ENCODE measurements at places on chromosomes 16 and 17.

- peak; percentile 39 for DNase-seq
Observed at GRCh38 chr17:14359163-14360020, 58.5 kb downstream of the HS3ST3B1 start.

GRCh38 chr17:80396157-80397033, 18.6 kb upstream of the ENDOV start:
- no peak for DNase-seq

DNA sequence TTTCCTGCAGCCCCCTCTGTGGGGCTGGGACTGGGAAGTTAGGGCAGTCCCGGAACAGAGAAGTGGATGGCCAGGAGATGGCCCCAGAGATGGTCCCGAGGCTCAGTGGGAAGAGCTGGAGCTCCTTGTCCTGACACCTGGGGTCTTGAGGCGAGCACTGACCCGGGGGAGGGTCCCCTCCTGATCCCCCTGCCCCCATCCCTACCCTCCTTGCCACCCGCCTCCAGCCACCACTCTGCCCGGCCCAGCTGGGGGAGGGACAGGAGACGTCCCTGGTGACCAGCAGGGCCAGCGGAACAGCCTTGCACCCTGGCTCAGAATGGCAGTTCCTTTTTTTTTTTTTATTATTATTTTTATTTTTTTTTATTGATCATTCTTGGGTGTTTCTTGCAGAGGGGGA, 13.9 kb upstream of the RNF213 start:
- DNase-seq, result no peak

DNA sequence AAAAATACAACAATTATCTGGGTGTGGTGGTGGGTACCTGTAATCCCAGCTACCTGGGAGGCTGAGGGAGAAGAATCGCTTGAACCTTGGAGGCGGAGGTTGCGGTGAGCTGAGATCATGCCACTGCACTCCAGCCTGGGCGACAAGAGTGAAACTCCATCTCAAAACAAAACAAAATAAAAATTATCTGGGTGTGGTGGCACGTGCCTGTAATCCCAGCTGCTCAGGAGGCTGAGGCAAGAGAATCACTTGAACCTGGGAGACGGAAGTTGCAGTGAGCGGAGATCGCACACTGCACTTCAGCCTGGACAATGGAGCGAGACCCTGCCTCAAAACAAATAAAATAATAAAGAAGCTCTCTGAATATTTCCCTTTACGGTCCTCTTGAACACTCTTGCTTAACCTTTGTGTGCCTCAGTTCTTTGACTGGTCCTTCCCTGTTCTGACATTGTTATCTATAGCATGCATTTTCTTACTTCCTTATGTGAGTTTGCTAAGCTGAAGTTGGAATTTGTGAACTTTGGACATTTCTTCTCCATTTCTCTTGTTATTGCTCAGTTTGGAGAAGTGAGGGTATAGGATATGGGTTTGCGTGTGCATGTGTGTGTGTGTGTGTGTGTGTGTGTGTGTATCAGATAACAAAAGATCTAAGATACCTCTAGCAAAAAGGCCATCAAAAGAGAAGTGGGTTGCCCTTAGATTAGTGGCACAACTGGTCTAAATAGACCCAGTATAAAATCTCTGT, 29.7 kb upstream of the WSB1 start:
- no peak for DNase-seq

- DNase-seq, result no peak
Observed at GRCh38 chr16:57801809-57802340, 416 bp downstream of the KIFC3 start.

GRCh38 chr17:7408252-7408727, 645 bp downstream of the NLGN2 start:
- DNase-seq, result peak; percentile 37

- DNase-seq, result no peak
Observed at GRCh38 chr16:11700264-11701029, 32.2 kb downstream of the SNN start.

- no peak for DNase-seq
Observed at GRCh38 chr16:5911241-5911640, 813.6 kb upstream of the EEF2KMT start.

DNA sequence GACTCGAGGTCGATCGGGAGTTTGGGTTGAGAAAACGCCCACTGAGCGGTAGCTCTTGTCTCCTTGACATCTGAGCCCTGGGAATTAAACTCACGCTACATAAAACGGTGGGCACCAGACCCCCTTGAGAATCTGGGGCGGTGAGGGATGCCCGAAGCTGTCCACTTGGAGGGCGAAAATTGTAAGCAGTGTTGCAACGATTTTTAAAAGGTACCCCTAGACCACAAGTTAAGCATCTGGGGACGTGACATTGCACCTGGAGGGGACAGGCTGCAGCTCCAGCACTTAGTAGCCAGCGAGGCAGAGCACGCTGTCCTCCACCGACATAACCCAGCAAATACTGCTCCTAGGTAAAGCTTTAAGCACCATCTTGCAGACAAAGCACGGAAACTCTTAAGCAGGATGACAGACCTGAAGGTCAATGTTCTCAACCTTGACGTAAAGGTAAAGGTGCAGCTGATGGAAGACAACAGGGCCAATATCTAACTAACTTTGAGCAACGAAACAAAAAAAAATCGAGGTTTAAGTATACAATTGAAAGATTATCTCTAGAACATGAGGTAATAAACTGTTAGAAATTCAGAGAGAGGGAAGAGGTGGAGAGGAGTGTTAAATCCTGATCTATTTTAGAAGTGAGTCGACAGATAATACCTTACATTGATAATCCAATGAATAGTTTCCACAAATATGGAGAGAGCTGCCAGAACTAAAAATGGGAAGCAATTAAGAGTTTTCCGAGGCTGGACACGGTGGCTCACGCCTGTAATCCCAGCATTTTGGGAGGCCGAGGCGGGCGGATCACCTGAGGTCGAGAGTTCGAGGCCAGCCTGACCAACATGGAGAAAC, 921 bp upstream of the CDR2 start:
- no peak for DNase-seq

DNA sequence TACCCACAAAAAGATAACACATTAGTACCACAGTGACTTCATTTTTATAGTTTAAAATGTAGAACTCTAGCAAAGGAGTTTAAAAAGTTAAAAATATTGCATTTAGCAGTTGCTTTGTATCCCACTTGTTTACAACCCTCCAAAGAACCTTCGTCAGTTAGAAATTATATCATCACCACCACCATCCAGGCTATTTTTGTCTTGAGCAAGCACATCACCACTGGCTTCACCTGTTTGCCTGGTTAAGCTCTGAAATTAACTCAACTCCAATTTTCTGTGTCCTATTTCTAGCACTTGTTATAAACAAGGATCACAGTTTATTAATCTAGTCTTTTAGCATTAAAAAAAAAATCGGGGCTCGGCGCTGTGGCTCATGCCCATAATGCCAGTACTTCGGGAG, 6.1 kb downstream of the GLYR1 start:
- DNase-seq, result no peak

- DNase-seq, result no peak
Observed at GRCh38 chr16:74186561-74186971, 110.0 kb upstream of the PSMD7 start.

- DNase-seq, result peak; percentile 14
Observed at GRCh38 chr16:10256784-10257641, 74.8 kb upstream of the GRIN2A start.

GRCh38 chr16:72427783-72428331, 255.9 kb upstream of the PMFBP1 start:
- DNase-seq, result no peak

GRCh38 chr16:87274794-87275193, 42.4 kb downstream of the C16orf95 start:
- DNase-seq, result no peak

GRCh38 chr16:56931892-56932720, at the start of gene HERPUD1:
HERPUD1 (plus strand) TSS chr16:56932142; CDS start chr16:56932245, 103 bp downstream.
- peak; percentile 99 for DNase-seq

DNA sequence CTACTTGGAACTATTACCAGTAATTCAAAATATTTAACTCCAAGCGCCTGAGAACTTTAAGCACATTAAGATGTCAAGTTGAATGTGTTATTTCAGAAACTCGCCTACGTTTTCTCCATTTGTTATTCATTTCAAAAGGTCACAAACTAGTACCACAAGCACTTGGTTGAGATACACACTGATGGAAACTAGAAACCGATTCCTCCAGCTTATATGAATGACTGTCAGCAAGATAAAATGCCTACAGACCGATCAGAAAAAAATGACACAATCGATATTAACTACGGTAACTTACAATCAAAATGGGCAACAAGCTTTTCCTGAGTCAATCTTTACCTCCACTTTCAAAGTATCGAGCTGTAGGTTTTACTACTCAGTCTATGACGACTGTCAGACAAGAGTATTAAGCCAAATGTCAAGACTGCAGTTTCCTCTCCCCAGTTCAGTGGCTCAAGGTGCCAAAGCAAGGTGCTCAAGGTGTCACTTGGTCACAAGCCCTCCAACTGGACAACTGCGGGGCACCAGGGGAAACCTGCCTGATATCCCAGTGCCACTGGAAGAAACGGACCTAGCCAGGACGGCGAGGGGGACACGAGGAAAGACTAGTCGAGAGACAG, 678 bp downstream of the SRP68 start:
- no peak for DNase-seq

GRCh38 chr17:5110816-5111215, 862 bp downstream of the ZNF232 start:
- no peak for DNase-seq

DNA sequence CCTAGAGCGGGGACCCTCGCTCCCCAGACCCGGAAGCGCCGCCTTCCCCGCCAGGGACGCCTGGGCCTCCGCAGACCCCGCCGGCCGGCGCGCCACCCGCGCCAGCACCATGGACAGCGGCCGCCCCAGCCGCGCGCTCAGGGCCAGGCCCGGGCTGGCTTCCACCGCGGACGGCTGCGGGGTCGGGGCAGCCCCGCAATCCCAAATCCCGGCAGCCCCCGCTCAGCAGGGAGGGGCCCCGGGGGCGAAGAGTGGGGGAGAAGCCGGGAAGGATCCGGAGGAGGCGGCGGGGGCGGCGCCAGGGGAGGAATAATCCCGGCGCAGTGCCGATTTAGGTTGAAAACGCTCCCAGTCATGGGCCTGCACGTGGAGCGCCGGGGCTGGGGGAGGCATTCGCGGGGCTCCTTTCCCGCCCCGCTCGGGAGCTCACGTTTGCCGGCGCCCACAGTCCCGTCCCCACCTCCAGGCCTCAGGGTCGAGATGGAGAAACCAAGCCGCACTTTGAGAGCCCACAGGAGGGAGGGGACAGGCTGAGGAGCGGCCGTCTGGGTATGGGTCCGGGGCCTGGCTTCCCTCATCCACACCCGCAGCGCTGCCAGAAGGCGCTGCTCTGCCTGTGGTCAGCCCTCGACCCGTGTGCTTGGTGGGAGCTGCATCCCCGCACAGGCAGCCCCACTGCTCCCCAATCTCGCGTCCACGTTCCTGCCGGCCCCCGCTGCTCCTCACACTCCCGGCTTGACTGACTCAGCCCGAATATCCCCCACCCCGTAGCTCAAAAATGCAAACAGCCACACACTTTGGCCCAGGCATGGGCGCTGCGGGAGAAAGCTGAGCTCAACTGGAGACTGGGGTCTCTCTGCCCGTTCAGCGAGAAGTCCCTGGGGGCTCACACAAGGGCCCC, 4.7 kb downstream of the FBXL16 start:
- DNase-seq, result peak; percentile 46
